ENCODE measurements at places on chromosomes 1 and 21.
A peak's percentile ranks its signal among the peaks of the same experiment; 100 is the strongest.

GRCh38 chr1:47262787-47263413 lies 30.9 kb upstream of the TAL1 start:
- peaks cover 3% of the 10 kb centered on the region for H3K36me3 ChIP-seq
- H3K4me1 ChIP-seq = peaks cover 2% of the 10 kb centered on the region
- DNase-seq = peak; percentile 80
- no peaks in the 10 kb centered on the region for H3K27me3 ChIP-seq
- H3K27ac ChIP-seq = no peak overlapping the region

- H3K36me3 ChIP-seq = no peaks in the 10 kb centered on the region
- H3K27me3 ChIP-seq = no peaks in the 10 kb centered on the region
- H3K4me1 ChIP-seq = peaks cover 58% of the 10 kb centered on the region
- DNase-seq = no peak
- peak overlapping the region; percentile 74 for H3K27ac ChIP-seq
These were observed 856 bp downstream of the AVPR1B start for GRCh38 chr1:206116191-206116872.

GRCh38 chr1:154664331-154665002 lies 56.5 kb upstream of the ADAR start:
- no peak overlapping the region for H3K4me3 ChIP-seq
- DNase-seq = no peak
- no peaks in the 10 kb centered on the region for H3K36me3 ChIP-seq
- peaks cover 2% of the 10 kb centered on the region for H3K4me1 ChIP-seq
- H3K27ac ChIP-seq = no peak overlapping the region
- H3K27me3 ChIP-seq = no peaks in the 10 kb centered on the region

- H3K4me3 ChIP-seq = no peak overlapping the region
- peak; percentile 49 for DNase-seq
These were observed 156.0 kb downstream of the GLUL start for GRCh38 chr1:182235604-182235951.

DNA sequence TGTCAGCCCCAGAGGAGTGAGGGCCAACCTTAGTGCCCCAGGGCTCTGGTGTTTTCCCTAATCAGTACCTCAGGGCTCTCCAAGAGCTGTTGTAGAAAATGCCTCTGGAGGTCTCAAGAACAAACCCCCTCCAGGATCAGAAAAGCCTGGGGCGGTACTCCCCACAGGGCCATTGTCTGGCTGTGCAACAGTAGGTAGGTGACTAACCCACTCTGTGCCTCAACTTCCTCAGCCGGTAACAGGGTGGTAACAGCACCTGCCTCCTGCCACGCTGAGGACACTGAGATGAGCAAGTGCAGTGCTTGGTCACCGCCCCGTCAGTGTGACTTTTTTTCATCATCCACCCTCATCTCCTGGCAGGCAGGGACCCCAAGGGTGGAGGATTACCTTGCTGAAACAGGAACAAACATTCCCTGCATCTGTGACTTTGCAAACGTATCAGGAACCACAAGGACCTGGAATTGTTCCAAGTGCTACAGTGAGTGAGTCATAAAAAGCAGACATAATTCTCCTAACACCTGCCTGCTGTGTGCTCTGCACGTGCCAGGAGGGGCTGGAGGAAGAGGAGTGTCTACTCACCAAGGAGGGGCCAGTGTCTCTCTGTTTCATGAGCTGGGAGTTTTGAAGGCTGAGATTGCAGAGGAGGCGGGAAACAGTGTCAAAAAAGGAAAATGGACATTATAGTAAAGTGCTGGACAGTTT lies 440.8 kb downstream of the NPHP4 start:
- no peaks in the 10 kb centered on the region for H3K36me3 ChIP-seq
- H3K4me3 ChIP-seq = no peak overlapping the region
- DNase-seq = peak; percentile 97
- no peak overlapping the region for H3K27ac ChIP-seq
- no peaks in the 10 kb centered on the region for H3K27me3 ChIP-seq
